ENCODE measurements at places on chromosomes 11 and 22. TPM values are rescaled to one million over a fixed set of nuclear protein-coding genes. Genes with fewer than 3 reads are reported as not detected.

Gene SAA1
- total RNA-seq: not detected

Gene PLAAT2
- not detected for total RNA-seq

Gene LMF2
- 74.5 TPM for total RNA-seq

Gene FXYD6
- 0.10 TPM for total RNA-seq

Gene ACTN3
- total RNA-seq: not detected

Gene CREB3L1
- total RNA-seq: 45.2 TPM

Gene APOBEC3A
- total RNA-seq: not detected

Gene OR2AG1
- total RNA-seq: not detected

Gene DAGLA
- total RNA-seq: 3.8 TPM

Gene GGTLC2
- total RNA-seq: not detected

Gene CBLIF
- total RNA-seq: not detected

Gene CCDC89
- 4.2 TPM for total RNA-seq

Gene OR5AS1
- total RNA-seq: not detected

Gene TRABD
- 16.8 TPM for total RNA-seq

Gene CCDC86
- total RNA-seq: 16.9 TPM

Gene OR5P2
- not detected for total RNA-seq

Gene VWCE
- 1.9 TPM for total RNA-seq

Gene CNGA4
- 0.17 TPM for total RNA-seq

Gene DBX1
- not detected for total RNA-seq

Gene CST6
- 2.9 TPM for total RNA-seq

Gene RASD2
- 0.65 TPM for total RNA-seq

Gene OR5AR1
- total RNA-seq: not detected

Gene NPAS4
- total RNA-seq: not detected

Gene TMEM151A
- total RNA-seq: 2.2 TPM
